ENCODE measurements at places on chromosomes 7 and 10.

- no peak for DNase-seq
Observed at GRCh38 chr7:112556633-112557032, 75.8 kb downstream of the LSMEM1 start.

GRCh38 chr7:36283711-36284130, 105.9 kb upstream of the ANLN start:
- DNase-seq, result no peak

DNA sequence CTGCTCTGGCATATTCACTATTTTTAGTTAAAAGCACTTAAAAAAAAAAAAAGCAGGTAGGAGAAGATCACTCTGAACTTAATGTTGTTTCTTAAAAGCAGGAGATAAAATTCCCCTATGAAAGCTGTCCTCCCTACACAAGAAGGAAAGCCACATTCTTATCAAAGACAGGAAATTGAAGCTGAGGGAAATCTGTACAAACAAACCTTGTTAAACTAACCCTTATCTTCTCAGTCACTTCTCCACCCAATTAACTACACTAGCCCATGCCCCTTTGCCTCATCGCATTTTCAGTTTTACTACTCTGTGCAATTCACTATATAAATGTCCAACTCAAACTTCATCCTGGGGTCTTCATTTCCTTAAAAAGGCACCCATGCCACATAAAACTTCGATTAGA, 2.7 kb upstream of the CDCA7L start:
- DNase-seq, result no peak

DNA sequence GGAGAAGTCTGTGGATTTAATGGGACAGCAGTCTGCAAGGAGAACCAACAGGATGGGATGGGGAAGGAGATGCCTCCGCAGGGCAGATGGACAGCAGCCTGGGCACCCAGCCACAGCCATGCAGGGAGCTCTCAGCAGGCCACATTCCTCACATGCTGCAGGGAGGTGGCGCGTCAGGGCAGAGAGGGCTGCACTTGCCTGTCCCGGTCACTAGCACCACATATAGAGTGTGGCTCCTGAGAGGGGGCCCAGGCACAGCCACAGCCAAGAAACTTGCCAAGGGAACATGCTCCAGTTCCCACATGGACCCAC, 86.8 kb upstream of the ZMIZ1 start:
- DNase-seq, result no peak

GRCh38 chr10:33216661-33217427, 117.6 kb downstream of the NRP1 start:
- no peak for DNase-seq

DNA sequence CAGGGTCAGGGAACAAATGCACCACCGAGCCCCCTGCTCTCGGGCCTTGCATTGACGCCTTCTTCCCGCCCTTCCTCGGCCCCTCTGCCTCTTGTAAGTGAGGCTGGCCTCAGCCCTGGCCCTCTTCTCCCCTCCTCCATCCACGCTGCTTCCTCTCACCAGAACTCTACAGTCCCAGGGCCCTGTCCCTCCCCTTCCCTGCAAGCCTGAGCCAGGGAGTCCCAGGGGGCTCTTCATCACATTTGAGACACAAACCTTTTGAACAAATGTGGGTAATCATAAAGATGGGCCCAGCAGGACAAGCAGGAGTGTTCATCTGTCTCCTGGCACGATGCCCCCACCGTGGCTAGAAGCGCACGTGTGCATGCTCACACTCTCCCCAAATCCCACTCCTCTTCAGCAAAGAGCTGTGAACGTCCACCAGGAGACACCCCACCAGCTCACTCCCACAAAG, 57.7 kb downstream of the SLIT1 start:
- DNase-seq, result peak; percentile 34

GRCh38 chr10:69715899-69716606, 85.7 kb upstream of the COL13A1 start:
- DNase-seq, result no peak

DNA sequence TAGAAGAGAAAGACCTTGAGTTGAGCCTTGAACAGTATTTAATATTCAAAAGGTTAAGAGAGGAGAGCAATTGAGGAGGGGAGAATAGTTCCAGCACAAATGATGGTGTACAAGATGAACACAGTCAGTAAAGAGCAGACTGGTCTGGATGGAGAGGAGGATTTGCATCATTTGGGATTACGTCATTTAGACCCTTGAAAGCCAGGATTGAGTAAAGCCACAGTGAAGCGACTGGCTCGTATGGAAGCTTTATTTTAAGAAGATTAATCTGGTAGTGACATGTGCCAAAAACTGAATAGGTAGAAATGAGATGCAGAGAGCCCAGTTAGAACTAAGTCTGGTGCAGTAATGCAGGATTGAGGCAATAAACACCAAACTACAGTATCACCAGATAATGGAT, 52.6 kb downstream of the TRUB1 start:
- no peak for DNase-seq

GRCh38 chr10:93579089-93579488, 12.6 kb downstream of the FFAR4 start:
- no peak for DNase-seq

GRCh38 chr7:91373111-91373800, 109.0 kb downstream of the FZD1 start:
- DNase-seq, result no peak

- DNase-seq, result no peak
Observed at GRCh38 chr7:80622541-80622940, 15.9 kb upstream of the CD36 start.

- no peak for DNase-seq
Observed at GRCh38 chr7:44580945-44581878, 819 bp downstream of the TMED4 start.

- DNase-seq, result no peak
Observed at GRCh38 chr7:26185131-26185843, 15.3 kb downstream of the HNRNPA2B1 start.

- no peak for DNase-seq
Observed at GRCh38 chr10:85604136-85604725, 762.4 kb downstream of the GRID1 start.

DNA sequence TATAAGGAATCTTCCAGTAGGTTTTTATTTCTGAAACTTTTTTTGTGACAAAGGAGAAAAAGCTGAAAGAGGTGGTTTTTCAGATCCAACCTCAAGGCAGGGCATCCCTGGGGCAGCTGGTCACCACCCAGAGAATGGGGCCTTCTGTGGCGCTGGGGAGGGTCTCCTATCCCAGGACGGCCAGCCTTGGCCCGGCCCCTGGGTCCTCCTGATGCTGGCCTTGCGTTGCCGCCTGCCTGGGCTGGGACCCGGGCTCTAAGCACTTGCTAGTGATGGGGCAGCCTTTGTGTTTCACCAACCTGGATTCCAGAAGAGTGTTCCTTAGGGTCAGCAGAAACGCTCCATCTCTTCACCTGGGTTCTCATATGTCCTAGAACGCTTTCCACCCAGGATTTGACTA, 16.3 kb downstream of the SHH start:
- DNase-seq, result no peak

GRCh38 chr10:58438340-58438871, 53.2 kb downstream of the TFAM start:
- no peak for DNase-seq

- no peak for DNase-seq
Observed at GRCh38 chr10:124508070-124508667, 46.5 kb downstream of the LHPP start.

DNA sequence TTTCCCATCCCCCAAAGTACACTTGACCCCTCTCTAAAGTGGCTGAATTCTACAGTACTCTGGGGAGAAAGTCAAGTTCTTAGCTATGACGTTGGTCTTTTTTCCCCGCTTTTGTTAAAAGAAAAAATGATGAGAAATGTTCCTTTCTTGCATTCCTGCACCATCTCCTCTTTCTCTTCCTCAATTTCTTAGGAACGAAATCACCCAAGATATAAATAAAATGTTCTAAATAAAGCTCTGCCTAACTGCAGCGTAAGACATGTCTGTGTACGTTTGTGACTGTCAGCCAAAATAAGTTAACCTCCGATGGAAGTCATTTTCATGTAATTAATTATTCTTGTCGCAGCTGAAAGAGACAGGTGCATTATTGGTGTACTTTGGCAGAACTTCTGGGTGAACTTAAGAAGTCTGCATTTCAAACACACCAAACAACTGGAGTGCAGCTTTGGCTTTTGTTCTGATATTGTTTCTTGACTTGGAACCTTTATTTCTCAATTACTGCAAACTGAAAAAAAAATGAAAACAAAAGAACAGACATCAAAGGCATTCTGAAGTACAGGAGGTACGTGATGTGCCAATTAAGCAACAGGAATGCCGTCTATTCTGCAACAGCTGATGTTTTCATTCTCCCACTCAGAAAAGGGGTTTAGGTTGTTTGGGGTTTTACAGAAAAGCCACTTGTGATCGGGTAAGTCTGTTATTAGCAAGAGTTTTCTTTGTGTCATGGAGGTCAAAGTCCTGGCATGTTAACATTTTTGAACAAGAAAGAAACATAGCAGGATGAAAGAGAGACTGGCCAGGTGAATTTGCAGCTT, 82.4 kb upstream of the SDK1 start:
- no peak for DNase-seq

GRCh38 chr10:114713525-114714090, 55.5 kb upstream of the ABLIM1 start:
- no peak for DNase-seq

DNA sequence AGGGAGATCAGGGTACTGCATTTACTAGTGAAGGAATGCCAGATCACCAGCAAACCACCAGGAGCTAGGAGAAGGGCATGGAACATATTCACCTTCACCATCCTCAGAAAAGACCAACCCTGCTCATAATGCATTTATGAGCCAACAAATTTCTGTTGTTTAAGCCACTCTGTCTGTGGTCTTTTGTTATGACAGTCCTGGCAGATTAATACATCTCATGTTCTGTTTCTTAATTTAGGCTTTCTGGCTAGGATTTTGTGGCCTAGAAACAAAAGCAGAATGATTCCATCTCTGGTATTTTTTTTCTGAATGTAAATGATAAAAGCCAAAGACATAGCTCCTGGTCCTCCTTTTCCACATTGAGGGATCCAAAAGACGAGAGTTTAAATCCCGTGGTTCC, 797.9 kb downstream of the TYW1 start:
- no peak for DNase-seq

- DNase-seq, result no peak
Observed at GRCh38 chr10:34427911-34428216, 387.2 kb downstream of the PARD3 start.

DNA sequence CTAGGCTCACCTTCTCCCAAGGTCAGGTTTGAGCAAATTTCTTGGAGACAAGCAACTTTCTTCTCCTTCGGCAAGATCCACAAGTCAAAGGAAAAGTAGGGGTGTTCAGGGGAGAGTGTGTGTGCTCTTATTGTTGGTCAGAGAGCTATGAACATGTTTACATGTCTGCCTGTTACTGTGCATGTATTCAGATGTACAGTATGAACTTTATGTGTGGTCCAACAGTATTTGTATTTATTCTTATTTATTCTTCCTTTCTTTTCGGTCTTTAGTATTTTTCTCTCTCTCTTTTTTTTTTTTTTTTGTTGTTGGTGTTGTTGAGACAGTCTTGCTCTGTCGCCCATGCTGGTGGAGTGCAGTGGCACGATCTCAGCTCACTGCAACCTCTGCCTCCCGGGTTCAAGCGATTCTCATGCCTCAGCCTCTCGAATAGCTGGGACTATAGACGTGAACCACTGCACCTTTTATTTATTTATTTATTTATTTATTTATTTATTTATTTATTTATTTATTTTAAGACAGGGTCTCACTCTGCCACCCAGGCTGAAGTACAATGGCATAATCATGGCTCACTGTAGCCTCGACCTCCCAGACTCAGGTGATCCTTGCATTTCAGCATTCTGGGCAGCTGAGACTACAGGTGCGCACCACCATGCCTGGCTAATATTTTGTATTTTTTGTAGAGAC, 38.2 kb downstream of the PLAU start:
- DNase-seq, result no peak

DNA sequence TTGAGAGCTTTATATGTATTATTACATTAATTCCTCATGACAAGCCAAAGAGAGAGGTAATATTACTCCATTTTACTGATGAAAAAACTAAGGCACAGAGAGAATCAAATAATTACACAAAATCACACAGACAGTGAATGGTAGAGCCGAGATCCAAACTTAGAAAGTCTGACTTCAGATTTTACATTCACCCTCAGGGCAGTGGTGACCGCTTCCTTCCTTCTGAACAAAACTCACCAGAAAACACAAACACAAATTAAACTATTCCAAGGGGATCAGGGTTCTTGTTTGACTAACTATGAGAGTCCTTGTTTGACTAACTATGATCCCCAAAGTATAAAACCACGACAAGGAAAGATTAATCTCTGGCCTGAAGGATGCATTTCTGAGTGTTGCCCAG, 67.9 kb upstream of the PTN start:
- no peak for DNase-seq

DNA sequence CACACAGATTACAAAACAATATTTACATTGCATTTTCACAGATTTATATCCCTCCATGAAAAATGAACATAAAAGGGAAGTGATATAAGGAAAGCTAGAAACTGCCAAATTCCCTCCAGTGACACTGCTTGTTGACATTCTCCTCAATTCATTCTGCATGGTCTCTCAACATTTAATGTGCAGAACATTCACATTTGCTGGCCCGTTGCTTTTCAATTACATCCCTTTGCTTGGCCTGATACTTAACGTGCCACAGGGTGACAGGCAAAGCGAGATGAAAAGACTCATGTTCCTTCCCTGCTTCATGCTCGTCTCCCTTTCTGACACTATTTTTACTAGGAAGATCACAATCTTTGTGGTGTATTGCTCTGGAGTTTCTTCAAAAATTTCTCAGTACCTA, 1019.7 kb upstream of the LRRN3 start:
- DNase-seq, result no peak

DNA sequence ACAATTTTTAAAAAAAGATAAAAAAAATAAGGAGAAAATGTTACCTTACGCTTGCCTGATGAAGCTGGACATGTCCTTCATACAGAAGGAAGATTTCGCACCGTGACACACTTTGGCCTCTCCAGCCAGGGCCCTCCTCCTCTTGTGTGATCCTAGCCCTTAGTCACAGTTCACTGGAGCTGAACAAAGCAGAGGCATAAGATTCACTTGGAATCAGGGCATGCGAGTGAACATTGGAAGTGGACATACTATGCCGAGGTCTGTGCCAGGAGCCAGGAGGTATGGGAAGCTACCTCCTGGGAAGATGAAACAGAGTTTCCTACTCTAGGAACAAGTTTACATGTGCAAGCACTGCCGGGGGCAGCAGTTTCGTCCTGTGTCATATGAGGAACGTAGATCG, 91.5 kb downstream of the XPNPEP1 start:
- DNase-seq, result no peak

- no peak for DNase-seq
Observed at GRCh38 chr7:151408498-151408838, 1.4 kb downstream of the WDR86 start.

DNA sequence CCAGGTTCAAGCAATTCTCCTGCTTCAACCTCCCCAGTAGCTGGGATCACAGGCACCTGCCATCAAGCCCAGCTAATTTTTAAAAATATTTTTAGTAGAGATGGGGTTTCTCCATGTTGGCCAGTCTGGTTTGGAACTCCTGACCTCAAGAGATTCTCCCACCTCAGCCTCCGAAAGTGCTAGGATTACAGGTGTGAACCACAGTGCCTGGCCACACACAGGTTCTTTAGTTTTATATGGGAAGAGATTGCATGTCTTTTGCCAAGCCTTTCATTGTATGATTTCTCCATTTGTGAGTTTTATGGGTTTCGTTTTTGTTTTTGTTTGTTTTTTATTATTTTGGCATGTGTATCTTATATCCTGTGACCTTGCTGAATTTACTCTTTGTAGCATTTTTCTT, 40.9 kb downstream of the C1GALT1 start:
- DNase-seq, result no peak

- DNase-seq, result no peak
Observed at GRCh38 chr10:24215196-24215595, 6.3 kb downstream of the KIAA1217 start.

GRCh38 chr10:132332433-132332754, 401 bp downstream of the LRRC27 start:
- DNase-seq, result no peak

GRCh38 chr7:100706672-100707311, 871 bp downstream of the POP7 start:
- DNase-seq, result no peak
